ENCODE measurements at places on chromosomes 2 and 18. TPM values are rescaled to one million over a fixed set of nuclear protein-coding genes. Genes with fewer than 3 reads are reported as not detected.

Gene ACADL
- total RNA-seq, result 0.14 TPM

Gene GPR55
- total RNA-seq, result not detected

Gene CXCR4
- 0.56 TPM for total RNA-seq

Gene NAT8
- total RNA-seq, result not detected

Gene MAP3K19
- total RNA-seq, result not detected

Gene TRIM43
- not detected for total RNA-seq

Gene ZC3H15
- 81.4 TPM for total RNA-seq

Gene CCDC150
- total RNA-seq, result 5.3 TPM

Gene CCDC102B
- total RNA-seq, result 0.81 TPM

Gene DSG1
- not detected for total RNA-seq

Gene MERTK
- 2.2 TPM for total RNA-seq

Gene BCL11A
- total RNA-seq, result 0.17 TPM

Gene DNAJC5G
- not detected for total RNA-seq

Gene TMEM178A
- 0.08 TPM for total RNA-seq

Gene DIPK1C
- not detected for total RNA-seq

Gene KLHL41
- 0.13 TPM for total RNA-seq

Gene RSAD2
- 0.15 TPM for total RNA-seq

Gene CYTIP
- total RNA-seq, result 0.22 TPM

Gene SPHKAP
- total RNA-seq, result not detected

Gene G6PC2
- not detected for total RNA-seq

Gene PRKAG3
- not detected for total RNA-seq

Gene FBXO15
- total RNA-seq, result 0.67 TPM

Gene TUBA4A
- total RNA-seq, result 266 TPM

Gene RAX
- not detected for total RNA-seq

Gene CFC1
- total RNA-seq, result 0.09 TPM

Gene NPHP1
- total RNA-seq, result 6.7 TPM

Gene PROKR1
- not detected for total RNA-seq

Gene ALPI
- not detected for total RNA-seq

Gene ACTG2
- total RNA-seq, result 0.30 TPM

Gene HOXD12
- total RNA-seq, result not detected

Gene OTOS
- total RNA-seq, result not detected

Gene SMYD5
- total RNA-seq, result 54.7 TPM

Gene LIPG
- total RNA-seq, result 0.34 TPM

Gene LRRTM1
- total RNA-seq, result not detected
